ENCODE measurements at places on chromosomes 6 and 20. TPM values are rescaled to one million over a fixed set of nuclear protein-coding genes. Genes with fewer than 3 reads are reported as not detected.

Gene GNAS-AS1
- 0.29 TPM for total RNA-seq

Gene TRIM40
- not detected for total RNA-seq

Gene KIAA1755
- total RNA-seq, result not detected

Gene FERMT1
- not detected for total RNA-seq

Gene DAAM2
- total RNA-seq, result not detected

Gene RAD21L1
- not detected for total RNA-seq

Gene ANGPT4
- not detected for total RNA-seq

Gene CST5
- not detected for total RNA-seq

Gene HLA-DRB5
- 53.6 TPM for total RNA-seq

Gene LTA
- total RNA-seq, result 3,727 TPM

DNA sequence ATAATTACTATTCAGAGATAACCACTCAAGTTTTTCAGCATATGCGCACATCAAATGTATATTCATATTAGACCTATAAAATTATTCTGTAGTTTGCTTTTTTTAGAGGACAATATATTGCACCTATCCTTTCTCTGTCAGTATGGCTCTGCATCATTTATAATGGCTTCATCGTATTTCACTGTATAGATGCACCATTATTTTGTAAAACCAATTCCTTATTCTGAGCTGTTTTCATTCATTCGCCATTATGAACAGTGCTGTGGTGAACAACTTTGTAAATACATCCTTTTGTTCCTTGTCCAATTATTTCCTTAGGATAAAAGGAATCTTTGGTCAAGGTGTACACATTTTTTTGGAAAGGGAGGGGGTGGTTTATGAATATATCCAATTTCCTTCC is 29.2 kb upstream of the BCAS4 start:
- DNase-seq, result no peak

GRCh38 chr6:96608074-96608473 is 45.1 kb downstream of the FHL5 start:
- DNase-seq, result no peak

GRCh38 chr6:11527274-11527870 is 10.2 kb upstream of the TMEM170B start:
- no peak for DNase-seq

DNA sequence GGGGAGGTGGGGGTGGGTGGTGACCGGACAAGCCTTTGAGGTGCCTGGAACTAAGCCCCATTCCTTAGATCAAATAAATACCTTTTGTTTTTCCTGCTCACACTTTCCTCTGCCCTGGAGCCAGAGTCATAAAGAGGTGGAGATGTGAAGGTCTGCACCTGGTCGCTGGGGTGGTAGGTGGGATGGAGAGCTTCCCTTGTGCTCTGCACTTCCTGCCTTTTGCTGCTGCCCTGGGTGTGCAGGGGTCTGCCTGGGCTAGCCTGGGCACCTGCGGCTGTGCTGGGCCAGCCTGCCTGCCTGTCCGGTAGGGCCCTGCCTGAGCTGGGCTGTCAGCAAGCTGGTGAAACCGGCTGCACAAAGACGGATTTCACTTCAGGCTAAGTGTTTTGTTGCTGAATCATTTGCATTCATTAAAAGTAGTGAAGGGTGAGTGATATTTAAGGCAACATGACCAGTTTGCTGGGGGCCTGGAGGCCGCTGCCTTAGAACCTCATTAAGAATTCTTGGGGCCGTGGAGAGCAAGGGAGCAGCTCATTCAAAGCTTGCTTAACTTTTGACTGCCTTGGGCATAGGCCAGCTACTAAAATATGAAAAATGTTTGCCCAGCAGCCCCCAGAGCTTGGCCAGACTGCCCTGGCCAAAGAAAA is 20.5 kb downstream of the PTK7 start:
- no peak for DNase-seq

DNA sequence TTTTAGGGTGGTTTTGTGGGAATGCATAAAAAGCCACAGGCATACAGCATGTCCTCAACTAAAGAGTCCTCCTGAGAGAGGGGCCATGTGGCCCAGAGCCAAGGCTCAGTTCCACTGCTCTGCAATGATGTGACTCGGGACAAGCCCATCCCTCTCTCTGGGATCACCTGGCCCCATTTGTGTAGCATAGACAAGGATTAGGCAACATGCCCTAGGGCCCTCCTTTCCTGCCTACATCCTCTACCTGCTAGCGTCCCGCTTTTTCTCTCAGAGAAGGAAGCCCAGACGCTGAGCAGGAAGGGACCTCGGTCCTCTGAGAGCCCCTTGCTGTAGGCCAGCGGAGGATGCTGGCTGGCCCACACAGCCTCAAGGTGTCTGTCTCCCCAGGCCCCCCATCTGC is 8.8 kb downstream of the TGM2 start:
- no peak for DNase-seq

GRCh38 chr6:118913161-118913560 is 19.2 kb downstream of the ASF1A start:
- DNase-seq, result no peak

DNA sequence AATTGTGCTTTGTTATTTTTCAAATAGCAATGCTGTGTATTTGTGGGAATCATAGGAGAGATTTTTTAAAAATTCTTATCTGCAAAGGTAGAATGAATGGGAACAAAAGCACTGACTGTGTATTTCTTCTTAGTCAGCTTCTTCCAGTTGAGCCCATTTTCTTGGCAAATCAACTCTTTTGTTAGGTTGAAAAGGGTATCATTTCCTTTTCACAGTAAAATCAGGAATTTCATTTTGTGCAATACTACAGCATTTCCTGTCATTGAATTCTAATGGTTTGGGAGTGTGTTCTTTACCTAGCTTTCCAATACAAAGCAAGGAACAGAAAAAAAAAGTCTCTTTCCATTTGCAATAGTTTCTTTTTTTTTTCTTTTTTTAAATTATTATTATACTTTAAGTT is 19.0 kb upstream of the EXOC2 start:
- no peak for DNase-seq

GRCh38 chr6:52297433-52297832 is 12.9 kb upstream of the MCM3 start:
- no peak for DNase-seq

DNA sequence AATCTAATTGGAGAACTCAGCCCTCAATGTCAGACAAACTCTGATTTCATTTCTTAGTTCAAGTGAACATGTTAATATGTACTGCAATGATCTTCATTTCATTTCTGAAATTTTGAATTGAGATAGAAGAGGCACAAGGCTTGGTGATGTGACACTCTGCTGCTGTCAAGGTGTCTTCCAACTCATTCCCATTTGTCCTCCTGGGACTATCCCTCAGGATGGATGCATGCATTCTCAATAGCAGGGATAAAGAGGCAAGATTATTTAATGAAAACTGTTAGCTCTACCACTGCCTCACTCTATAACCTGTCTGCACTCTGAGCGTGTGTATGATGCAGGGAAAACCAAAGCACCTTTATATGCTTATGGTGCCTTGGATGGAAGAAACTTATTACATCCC is 78.7 kb downstream of the PLCB1 start:
- no peak for DNase-seq

- no peak for DNase-seq
These were observed 150.0 kb upstream of the CST7 start for GRCh38 chr20:24798930-24799705.

DNA sequence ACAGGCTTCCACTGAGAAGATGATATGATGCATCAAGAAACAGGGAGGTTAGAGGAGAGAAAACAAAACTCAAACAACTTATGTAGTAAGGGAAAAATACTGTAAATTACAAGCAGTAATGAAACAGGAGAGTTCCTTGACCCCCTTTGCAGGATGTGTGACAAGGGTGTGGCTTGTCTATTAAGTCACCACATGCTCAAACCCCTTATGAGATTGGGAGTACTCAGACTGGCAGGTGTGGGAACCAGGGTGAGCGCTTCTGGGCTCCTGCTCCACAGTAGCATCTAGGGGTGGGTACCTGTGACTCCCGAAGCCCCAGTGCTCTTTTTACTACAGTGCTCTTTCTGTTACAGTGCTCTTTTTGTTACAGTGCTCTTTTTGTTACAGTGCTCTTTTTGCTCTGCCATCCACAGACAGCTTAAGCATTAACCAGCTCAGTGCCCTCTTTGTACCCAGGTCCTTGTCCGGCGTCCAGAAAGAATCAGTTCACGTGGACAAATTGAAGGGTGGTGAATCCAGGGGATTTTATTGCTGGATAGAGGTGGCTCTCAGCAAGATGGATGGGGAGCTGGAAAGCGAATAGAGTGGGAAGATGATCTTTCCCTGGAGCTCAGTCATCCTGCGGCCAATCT is 28.7 kb downstream of the OLIG3 start:
- no peak for DNase-seq

DNA sequence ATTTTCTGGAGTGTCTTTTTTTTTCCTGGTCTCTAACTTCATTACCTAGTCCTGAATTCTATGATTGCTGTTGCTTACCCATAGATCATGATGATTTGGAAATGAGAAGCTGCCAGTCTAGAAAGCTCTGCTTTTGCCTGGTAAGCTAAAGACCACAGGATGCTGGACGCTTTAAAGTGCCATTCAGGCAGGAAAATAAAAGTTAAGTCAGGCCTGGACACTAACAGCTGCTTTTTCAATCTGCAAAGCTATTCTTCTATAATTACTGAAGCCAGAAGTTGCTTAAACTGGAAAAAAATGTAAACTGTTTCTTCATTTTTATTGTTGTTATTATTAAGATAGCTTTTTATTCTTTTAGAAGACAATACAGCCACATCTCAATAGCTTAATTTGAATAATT is 129.8 kb upstream of the SPACA1 start:
- no peak for DNase-seq

- no peak for DNase-seq
These were observed 75.1 kb upstream of the MC3R start for GRCh38 chr20:56173438-56173837.

DNA sequence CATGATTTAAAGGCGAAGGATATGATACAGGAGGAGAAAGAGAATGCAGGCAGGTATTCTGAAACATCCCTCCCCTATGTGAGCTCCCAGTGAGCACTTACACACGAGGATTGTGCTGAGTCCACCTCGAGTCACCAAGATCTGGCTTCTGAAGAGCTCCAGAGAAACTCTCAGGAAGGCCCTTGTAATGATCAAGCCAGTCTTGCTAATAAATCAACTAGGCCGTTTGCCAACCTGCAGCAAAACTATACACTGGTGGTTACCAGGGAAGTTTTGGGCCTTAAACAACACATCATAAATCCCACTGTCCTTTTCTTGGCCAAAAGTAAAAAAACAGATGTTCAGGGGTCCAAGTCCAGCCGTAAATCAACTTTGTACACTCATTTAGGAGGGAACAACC is 79.2 kb downstream of the STXBP5 start:
- no peak for DNase-seq

DNA sequence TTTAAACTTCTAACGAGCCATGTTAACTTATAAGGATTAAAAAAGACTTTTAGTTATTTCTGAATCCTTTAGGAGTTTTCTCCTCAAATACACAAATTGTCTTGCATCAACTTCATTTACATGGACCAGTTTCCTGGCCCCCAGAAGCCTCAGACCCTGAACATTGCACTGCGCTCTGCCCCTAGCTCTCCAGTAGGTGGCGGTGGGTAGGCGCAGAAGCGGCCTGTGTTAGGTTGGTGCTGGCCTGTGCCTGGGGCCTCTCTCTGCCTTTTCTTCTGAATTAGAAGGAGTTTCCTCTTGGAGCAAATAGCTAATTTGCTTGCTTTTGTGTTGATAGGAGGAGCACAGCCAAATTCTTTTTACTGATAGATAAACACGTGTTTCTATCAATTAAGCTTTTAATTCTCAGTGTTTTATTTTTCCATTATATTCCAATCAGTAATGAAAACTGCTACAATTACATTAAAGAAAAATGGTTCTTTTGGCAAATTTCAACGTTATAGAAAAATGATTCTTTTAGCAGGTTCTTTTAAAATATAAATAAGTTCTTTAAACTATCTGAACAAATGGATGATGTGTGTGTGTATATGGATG is 44.4 kb downstream of the DTD1 start:
- no peak for DNase-seq

DNA sequence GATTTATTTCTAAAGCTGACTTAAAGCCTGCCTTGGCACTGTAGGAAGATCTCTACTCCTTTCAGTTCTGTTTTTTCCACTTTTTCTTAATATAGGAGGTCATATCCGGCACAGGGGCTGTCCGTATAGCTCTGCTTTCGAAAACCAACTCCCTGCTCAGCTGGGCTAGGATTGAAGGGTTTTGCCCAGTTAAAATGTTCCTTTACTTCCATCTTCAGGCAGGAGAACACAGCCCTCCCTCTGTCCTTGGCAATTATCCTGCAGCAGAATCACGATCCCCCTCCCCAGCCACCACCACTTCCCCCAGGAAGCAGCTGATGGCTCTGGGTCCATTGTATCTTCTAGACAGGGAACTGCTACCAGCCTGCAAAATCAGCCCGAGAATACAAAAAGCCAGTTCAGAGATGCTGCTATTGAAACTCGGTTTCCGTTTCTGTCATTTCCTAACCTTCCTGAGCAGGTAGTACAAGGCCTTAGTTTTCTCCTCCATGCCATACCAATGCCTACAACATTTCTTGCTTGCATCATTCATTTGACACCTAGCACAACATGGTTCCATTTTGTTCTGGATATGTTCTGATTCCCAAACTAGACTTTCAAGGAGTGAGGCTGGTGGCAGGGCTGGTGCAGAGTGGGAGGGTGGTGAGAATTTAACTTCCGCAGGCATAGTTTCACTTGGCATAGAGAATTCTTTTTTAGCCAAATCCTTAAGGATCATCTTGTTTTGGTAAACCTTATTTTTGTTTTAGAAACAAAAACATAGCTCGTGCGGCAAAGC is 53.9 kb downstream of the FAM50B start:
- no peak for DNase-seq

DNA sequence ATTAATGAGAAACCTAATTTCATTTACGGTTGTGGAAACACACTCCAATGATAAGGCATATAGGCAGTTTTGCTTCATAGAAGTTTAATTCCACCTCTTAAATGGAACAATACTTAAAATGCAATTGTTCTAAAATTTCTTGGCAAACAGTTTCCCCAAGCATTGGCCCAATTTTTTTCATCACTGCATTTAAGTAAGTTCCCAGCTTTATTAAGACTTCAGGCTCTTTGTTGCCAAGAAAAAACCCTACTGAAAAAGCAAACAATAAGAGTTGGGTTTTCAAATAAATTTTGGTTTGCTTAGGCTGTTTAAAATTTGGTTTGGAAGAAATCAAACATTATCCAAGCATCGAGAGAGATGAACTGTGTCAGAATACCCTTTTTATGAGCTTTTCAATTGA is 690.9 kb upstream of the NRSN1 start:
- DNase-seq, result no peak

DNA sequence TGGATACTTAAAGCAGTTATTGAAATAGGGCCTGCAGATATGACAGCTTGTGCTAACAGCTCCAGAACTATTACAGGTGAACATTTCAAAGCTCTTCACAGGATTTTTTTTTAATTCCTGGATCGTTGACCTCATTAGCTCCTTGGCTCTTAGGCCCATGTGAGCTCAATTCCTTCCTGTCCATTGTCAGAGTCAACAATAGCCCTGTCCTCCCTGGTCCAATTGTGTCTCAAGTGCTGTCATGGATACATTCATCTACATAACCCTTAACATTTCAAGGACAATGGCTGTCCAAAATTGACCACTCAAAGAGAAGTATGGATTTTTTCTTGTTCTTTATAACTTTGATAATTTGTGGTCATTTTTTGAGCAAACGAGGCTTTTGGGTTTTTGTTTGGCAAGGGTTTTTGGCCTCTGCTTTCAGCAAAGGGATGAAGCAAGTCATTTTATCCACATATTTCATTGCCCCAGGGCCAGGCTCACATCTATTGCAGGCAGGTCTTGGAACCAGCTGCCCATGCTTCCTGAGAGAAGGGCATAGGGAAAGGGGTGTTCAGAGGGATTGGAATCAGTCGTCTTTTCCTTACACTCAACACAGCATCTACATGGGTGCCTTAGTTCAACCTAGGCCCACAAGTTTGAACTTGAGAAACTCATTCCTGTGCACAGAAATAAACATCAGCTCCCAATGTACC is 282.1 kb downstream of the TPBG start:
- no peak for DNase-seq

- no peak for DNase-seq
These were observed 13.5 kb upstream of the SERPINB6 start for GRCh38 chr6:2984738-2985406.
